ENCODE measurements at places on chromosomes 6 and 20.

DNA sequence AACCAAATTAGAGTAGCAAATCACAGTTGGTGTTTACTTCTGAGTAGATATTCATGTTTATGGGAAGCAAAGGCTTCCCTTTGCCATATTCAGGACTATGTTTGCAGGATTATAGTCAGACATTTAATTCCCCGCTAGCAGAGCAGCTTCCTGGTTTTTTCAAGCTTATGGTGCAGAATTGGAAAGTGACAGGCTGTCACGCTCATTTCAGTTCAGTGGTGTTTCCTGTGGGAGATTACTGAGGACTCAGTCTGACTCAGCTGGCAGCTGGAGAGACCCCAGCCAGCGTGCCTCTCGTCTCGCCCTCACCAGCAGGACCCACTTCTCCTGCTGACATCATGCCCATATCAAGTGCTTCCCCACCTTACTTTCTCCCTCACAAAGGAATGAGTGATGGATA lies 85.1 kb downstream of the LYRM2 start:
- no peak for DNase-seq

DNA sequence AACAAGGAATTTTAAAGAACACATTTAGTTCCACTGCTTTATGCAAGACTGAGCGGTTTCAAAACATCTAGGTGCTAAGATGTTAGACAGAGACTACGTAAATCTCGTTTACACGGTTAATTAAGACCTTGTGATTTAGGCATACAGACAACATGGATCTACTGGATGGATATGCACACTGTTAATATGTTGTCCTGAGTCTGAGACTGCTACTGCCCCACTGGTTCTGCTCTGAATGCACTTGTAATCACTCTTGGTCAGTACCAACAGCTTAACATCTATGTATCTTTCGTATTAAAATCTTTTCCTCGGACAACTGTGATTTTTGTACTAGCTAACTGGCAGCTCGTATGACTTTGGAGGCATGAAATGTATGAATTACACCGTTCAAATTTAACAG lies 3.1 kb downstream of the MAN1A1 start:
- DNase-seq: no peak

GRCh38 chr6:37675606-37676005 lies 22.1 kb downstream of the MDGA1 start:
- DNase-seq: no peak

DNA sequence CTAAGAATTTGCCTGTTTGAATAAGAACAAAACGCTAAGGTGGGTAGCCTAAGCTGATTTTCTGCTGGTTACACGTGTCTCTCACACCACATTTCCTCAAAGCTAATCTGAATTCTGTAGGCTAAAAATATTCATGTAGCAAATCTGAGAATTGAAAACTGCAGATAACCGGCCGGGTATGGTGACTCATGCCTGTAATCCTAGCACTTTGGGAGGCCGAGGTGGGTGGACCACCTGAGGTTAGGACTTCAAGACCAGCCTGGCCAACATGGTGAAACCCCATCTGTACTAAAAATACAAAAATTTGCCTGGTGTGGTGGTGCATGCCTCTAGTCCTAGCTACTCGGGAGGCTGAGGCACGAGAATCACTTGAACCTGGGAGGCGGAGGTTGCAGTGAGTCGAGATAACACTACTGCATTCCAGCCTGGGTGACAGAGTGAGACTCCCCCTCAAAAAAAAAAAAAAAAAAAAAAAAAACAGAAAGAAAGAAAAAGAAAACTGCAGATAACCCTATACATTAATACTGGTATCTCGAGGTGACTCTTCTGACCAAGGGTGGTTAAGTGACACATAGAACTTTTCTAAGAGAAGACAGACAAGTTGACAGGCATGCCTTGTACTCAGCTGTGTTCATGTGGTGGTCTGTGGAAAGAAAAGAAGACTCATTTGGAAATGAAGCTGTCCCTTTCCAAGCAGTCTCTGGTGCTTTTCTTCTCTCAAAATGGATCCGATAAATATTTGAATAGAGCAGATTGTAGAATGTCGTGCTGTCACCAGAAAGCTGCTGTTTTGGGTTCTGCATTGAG lies 24.7 kb upstream of the ASXL1 start:
- DNase-seq: peak; percentile 64

GRCh38 chr6:50965495-50965894 lies 146.8 kb downstream of the TFAP2B start:
- DNase-seq: no peak

GRCh38 chr6:1049900-1050299 lies 262.0 kb upstream of the FOXQ1 start:
- DNase-seq: no peak

- DNase-seq: no peak
Observed at GRCh38 chr6:79076160-79076559, 1.9 kb downstream of the PHIP start.

DNA sequence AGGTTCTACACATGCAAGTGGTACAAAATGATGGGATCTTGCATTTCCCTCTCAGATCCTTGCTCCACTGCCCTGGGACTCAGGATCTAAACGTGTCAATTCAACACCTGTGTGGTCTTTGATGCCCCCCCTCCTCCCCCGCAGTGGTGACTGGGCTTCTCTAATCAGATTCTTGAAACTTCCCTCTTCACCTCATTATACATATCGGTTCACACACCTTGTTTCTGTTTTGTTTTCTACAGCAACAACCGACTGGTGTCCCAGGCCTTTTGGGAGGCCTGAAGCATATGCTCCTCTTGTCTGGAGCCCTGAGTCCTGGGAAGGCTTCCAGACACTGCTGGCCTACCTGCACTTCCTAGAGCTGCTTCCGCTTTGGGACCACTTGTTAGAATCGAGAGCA lies 20.0 kb downstream of the SAMD3 start:
- peak; percentile 22 for DNase-seq

DNA sequence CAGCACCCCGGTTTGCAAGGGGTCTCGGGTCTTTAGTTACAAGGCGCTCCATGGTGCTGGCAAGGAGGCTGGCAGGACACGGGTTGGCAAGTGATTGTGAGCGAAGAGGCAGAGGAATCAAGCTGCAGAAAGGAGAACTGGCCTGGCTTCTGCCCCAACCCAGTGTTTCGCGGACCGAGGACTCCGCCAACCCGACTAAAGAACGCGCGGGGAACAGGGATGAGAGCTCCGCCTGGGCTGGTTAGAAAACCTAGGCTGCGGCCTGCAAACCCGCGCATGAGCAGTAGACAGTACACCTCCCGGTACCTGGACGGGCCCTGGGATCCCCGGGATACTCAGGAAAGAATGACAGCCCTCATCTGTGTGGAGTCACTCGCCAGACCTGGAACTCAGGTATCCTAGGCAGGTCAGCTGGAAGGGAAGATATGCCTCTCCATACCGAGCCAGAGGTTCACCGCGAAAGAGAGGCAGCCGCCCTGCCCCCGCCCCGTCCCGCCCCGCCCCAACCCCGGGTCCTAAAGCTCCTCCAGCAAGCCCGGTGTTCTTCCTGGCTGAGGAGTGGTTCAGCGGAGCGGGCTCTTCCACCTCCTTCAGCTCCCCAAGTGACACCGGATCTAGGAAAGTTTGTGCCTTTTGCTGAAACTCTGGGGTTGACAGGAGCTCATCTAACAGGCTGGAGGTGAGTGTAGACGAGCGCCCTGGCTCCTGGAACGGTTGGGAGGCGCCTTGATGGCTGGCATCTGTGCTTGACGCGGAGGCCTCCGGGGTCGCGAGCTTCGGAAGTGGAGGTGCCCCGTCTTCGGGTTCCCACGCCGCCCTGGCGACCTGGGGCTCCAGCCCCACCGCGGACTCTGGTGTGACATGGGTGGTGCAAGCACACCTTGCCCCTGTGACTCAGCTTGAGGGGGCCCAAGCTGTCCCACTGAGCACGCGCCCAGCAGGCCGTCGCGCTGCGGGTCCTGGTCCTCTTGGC lies 1847.3 kb upstream of the DEFB115 start:
- DNase-seq: no peak

- no peak for DNase-seq
Observed at GRCh38 chr6:48619771-48620170, 508.8 kb upstream of the PTCHD4 start.

DNA sequence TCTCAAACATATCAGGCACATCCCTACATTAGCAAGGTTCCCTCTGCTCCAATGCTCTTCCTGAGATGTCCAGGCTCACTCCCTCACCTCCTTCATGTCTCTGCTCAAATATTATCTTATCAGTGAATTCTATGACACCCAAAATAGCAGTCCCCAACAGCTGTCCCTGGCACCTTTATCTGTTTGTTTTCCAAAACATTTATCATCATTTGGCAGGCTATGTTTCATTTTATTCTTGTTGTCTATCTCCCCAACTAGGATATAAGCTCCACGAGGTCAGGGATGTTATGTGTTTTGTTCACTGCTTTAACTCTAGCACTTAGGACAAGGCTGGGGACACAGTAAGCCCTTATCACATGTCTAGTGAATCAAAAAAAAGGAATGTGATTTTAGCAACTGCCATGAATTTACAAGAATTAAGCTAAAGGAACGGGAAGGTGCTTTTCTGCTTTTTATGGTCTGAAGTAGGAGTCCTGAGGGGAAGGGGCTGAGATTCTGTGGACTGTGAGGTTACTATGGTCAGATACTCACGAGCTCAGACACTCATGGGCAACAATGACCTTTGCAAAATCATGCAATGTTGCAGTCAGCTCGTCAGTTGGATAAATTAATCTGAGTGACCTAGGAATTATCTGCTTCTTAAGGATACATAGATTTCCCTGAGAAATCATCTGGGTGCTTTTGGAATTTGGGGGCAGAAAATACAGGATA lies 1.9 kb upstream of the IL22RA2 start:
- no peak for DNase-seq

GRCh38 chr20:12072954-12073264 lies 155.2 kb downstream of the BTBD3 start:
- no peak for DNase-seq

- DNase-seq: no peak
Observed at GRCh38 chr20:59560588-59561227, 43.6 kb upstream of the PHACTR3 start.

DNA sequence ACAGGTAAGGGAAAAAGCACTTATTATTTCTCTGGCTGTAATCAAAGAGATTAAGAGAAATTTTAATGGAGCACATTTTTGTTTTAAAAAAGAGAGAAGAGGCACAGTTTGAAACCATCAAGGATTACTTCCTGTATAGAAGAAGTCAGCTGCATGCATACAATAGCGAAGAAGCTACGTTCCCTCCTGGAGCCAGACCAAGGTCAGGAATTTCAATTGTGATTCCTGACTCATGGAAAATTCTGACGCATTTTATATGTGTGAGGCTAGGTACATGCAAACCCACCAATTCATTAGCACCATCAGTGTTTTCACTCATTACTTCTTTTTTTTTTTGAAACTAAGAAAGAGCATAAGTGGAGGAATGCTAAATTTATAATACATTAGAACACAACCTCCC lies 232.7 kb upstream of the SGK1 start:
- no peak for DNase-seq

GRCh38 chr6:149107520-149107919 lies 210.0 kb upstream of the TAB2 start:
- DNase-seq: no peak

DNA sequence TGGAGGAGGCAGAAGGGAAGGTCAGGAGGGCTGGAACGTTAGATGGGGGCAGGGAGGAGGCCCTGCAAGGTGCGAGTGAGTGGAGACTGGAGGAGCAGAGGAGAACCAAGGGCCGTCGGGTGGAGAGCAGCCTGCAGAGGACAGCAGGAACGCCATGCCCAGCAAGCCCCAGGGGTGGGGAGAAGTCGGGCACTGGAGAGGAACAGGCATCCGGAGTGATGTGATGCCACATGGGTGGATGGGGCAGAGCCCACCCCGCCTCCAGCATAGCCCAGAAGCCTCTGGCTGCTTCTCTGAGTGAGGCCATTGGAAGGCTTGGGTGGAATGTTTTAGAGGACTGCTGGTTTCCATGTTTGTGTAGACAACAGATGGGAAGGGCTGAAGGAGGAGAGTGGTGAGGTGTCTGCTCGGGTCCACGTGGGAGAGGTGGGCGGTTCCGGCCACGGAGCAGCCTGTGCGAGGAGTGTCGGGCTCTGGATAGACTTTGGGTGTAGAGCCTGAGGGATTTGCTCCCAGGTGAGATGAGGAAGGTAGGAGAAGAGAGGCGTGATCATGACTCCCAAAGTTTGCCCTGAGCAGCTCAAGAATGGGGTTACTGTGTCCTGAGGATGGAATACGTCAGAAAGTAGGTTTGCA lies 221.4 kb downstream of the SMOC2 start:
- DNase-seq: no peak

DNA sequence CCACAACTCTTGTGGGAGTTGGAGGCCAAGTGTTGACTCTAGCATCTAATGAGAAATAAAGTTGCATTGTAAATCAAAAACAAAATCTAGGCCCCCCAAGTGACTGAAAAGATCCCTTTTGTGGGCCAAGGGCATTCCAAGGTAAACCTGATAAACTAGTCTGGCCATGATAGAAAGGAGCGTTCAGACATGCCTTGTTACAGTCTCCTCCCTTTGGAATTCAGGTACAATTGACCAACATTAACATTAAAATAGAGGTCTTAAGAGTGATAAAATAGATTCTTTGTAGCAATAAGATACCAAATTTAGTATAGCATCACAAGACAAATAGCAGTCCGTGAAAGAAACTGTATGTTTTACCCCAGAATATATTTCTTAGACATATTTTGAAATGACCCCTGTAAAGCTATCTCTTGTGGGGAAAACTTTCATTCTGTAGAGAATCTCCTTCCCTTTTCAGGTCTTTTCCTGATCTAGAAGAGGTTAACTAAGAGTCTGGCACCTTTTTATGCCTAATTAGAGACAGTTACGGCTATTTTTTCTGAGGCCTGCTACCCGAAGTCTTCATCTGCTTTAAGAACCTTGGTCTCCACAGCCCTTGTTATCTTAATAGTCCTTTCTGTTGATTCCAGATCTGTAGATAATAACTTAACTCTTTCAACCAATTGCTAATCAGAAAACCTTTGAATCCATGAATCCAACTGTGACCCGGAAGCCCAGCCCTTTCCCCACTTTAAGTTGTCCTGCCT lies 495.4 kb upstream of the MMS22L start:
- DNase-seq: no peak

DNA sequence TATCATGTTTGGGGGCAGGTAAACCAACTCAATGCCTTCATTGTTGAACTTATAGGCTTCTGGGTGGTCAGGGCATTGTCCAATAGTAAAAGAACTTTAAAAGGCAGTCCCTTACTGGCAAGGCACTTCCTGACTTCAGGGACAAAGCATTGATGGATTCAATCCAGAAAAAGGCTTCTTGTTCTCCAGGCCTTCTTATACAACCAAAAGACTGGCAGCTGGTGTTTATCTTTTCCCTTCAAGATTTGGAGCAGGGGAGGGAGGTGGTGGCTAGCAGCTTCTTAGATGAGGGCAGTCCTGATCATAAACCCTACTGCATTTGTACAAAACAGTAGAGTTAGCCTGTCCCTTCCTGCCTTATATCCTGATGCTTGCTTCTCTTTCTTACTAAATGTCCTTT lies 57.5 kb downstream of the NCOA3 start:
- no peak for DNase-seq

DNA sequence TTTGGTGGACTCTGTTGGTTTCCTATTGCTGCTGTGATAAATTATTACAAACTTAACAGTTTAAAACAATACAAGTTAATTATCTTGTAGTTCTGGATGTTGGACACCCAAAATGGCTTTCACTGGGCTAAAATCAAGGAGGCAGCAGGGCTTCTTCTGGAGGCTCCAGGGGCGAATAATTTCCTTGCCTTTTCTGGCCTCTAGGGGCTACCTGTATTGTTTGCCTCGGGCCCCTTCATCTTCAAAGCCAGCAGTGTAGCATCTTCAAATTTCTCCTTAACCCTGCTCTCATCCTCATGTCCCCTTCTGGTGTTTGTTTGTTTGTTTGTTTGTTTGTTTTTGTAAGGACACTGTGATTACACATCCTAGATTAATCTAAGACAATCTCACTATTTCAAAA lies 60.5 kb upstream of the ANKEF1 start:
- DNase-seq: no peak

GRCh38 chr6:1756472-1757129 lies 146.9 kb downstream of the FOXC1 start:
- no peak for DNase-seq

Data from activated T-cell treated with anti-CD3 and anti-CD28 coated beads, Interleukin-2, amount 50 U/mL, for 72 hours (primary cell).